Stimulated activated CD8-positive, alpha-beta memory T cell treated with anti-CD3 and anti-CD28 coated beads, Interleukin-2, amount 100 ng/mL, for 1 hour (primary cell): ENCODE measurements at places on chromosomes 7 and 10.

GRCh38 chr10:52805414-52806285 is 33.1 kb upstream of the MBL2 start:
- no peak for DNase-seq

DNA sequence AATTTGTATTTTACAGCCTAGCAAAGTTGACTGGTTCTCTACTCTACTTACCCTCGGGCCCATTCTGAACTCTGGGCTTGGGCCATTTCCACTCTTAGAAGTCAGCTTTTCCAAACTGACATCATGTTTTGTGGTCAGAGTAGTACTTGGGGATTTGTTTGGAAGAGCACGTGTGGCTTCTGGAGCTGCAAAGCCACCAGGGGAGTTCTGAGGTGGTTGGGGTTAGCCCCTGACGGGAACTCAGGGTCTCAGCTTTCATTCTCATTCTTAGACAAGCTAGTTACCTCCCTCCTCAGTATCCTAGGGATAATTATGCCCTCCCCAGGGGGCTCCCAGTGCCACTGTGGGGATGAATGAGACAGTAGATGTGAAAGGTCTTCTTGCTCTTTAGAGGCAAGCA is 647.7 kb upstream of the GALNT17 start:
- DNase-seq, result no peak

DNA sequence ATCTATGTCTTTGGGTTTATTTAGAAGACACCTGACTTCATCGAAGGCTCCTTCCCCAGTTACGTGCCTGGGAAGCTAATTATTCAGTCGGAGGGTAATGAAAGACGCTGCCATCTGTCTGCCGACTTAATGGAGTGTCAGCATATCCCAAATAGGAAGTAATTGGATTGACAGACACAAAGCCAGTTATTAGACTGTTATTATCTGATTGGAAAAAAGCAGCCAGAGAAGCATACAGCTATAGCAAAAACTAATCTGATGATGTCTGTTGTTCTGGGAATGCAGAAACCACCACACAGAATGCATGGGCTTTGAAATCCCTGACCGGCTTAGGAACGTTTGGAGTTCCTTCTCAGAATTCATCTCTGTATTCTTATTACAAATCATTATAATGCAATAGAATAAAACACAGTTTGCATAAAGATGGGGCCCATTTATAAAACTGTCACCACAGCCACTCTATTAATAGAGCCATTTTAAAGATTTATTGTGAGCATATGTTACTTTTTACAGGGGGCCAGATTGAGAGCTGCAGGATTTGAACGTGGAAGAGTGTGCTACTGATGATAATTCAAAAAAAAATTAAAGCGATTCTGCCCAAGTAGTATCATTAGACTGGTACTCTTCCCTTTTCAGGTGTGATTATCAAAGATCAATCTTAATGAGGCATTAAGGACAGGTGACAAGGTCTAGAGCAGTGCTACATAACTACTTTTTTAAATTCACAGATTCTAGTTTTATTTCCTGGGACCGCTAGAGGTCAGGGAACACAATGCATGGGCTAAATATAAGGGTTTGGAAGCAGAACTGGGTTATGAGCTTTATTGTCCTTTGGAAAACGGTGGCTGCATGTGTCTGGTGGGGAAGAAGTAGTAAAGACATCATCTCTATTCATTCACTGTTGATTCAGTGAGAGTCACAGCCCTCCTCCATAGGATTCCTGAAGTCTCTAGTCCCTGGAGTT is 330.1 kb upstream of the LRGUK start:
- no peak for DNase-seq

DNA sequence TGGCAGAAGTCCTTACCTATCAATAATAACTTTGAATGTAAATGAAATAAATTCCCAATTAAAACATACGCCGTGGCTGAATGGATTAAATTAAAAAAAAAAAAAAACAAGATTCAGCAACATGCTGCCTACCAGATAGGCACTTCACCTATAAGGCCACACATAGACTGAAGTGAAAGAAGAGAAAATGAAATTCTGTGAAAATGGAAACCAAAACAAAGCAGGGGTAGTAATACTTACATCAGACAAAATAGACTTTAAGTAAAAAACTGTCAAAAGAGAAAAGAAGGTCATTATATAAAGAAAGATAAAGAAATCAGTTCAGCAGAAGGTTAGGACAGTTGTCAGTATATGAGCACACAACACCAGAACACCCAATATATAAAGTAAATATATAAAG is 55.3 kb downstream of the TCAF1 start:
- DNase-seq, result no peak

DNA sequence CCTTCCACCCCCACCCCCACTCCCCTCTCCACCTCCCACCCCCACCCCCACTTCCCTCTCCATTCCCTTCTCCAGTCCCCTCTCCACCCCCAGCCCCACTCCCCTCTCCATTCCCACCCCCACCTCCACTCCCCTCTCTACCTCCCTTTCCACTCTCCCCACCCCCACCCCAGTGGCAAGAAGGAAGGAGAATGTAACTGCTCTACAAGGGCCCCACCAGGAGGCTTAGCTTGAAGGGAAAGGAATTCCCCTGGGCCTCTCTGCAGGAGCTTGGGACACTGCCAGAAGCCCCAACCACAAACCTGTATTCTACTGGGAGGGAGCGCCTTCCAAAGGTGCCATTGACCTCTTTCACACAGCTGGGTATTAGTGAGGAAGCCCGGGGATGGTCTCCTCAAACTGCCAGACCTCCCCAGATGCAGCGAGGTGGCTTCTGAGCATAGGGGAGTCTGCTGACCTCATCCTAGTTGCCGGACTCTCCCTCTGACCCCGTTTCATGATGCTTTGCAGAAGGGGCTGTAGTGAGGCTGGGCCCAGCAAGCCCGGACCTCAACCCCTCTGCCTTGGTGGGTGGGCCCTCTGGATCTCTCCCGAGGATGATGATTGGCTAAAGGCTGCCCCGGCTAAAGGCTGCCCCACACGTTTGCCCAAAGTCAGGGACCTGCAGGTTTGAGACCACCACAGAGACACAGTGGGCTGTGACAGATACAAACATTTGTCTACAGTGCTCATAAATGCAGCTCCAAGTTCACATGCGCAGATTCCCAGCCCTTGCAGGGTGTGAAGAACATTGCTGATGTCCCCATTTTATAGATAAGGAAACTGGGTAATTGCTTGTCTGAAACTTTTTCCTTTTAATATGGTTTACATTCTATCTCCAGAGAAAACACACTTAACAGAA is 2.9 kb downstream of the DEPP1 start:
- DNase-seq, result no peak
